ENCODE measurements at places on chromosomes 2 and 18.
A peak's percentile ranks its signal among the peaks of the same experiment; 100 is the strongest.

DNA sequence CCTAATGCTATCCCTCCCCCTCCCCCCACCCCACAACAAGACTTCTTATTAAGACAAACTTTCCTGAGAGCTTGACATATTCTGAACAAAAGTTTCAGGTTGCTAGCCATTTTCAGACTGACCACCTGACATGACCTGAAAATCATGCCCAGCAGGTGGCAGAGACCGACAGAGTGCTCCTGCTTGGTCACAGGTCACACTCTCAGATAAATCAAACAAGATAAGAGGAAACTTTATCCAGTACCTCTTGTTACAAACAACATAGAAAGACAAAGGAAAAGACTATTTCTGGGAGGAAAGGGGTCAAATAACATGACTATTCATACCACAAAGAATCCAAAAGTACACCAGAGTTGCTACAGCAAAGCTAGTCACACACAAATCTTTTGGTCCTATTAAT is 107.4 kb downstream of the TMEM200C start:
- no peak for DNase-seq

DNA sequence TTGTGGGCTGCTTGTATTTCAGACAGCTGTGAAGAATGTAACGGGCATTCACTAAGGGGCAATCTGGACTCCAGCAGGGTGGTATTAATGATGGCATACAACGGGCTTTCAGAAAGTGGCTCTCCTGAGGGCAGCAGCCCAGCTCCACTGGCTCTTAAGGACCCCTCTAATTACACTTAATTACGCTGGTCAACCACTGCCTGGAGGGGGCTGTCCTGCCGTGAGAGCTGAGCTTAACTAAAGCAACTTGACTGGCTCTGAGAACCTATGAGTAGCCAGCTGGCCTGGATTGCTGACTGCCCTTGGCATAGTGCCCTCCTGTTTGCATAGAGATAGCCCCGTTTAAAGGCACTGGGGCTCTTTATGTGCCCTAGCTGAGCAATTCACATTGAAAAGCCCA is 3.8 kb downstream of the LIPG start:
- DNase-seq: peak; percentile 36

GRCh38 chr2:72513011-72513410 is 312.8 kb downstream of the EXOC6B start:
- no peak for DNase-seq

DNA sequence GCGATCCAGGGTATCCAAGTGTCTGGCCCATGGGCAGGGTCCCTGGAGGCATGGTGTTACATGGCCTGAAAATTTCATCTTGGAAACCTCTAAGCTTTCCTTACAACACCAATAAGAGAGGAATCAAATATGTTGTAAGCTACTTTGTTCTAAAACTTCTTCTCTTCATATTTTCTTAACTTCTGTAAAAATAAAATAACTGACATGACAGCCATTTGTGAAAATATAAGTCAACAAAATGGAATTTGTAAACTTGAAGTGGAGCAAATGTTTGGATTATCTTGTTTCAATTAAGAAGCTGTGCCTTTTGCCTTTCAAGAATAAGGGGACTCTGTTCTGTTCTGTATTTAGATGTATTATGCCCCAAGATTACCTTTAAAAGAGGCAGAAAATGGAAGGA is 319.7 kb downstream of the LPIN1 start:
- DNase-seq: no peak

GRCh38 chr2:74261204-74261864 is 62.9 kb downstream of the MTHFD2 start:
- peak; percentile 27 for DNase-seq

GRCh38 chr2:198411936-198412335 is 607.5 kb downstream of the PLCL1 start:
- no peak for DNase-seq

- no peak for DNase-seq
Observed at GRCh38 chr2:36469106-36469477, 113.5 kb downstream of the CRIM1 start.

GRCh38 chr18:5463390-5463789 is 80.4 kb downstream of the EPB41L3 start:
- DNase-seq: peak; percentile 99

GRCh38 chr2:51706220-51706619 is 674.3 kb upstream of the NRXN1 start:
- no peak for DNase-seq

DNA sequence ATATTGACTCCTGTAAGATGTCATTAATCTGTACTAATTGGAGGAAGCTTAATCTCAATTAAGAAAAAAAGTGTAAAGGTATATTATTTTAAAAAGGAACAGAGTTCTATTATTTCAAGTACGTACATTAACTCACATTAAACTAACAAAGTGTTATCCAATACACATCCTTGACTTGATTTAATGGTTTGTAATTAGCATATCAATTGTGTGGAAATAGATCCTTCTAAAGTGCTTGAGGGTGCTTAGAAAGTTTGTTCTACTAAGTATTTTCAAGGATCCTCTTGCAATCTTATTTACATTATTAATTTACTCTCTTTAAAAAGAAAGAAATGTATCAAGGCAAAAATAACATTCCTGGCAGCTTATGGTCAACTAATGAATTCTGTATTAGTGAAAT is 720.3 kb downstream of the KCNJ3 start:
- DNase-seq: no peak

DNA sequence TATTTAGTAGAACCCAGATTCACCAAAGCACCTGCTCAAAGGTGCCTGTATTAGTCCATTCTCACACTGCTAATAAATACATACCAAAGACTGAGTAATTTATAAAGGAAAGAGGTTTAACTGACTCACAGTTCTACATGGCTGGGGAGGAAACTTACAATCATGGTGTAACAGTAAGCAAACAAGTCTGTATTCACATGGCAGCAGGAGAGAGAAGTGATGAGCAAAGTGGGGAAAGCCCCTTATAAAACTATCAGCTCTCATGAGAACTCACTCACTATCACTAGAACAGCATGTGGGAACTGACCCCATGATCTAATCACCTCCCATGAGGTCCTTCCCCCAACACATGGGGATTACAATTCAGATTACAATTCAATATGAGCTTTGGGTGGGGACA is 28.0 kb upstream of the DDX18 start:
- no peak for DNase-seq

DNA sequence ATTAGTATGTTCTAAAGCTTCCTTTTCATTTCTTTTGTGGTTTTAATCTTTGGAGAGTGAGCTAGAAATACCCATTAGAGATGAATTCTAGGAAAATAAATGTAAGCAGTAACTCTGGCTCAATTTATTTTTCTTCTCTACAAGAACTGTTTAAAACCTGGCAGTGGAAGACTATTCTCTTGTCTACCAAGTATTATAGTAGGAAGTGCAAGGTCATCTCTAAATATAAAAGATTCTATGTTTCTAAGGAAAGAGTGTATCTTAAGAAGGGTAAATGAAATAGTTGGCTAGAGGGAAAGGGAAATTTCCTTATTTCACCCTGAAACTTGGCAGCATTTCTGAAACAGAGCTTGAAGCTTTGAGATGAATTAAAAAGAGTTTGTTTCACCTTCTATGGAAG is 35.5 kb downstream of the PLCL1 start:
- no peak for DNase-seq

- DNase-seq: no peak
Observed at GRCh38 chr2:96180521-96180920, 28.1 kb downstream of the STARD7 start.

- peak; percentile 19 for DNase-seq
Observed at GRCh38 chr2:208092093-208092832, 32.1 kb downstream of the CRYGD start.

DNA sequence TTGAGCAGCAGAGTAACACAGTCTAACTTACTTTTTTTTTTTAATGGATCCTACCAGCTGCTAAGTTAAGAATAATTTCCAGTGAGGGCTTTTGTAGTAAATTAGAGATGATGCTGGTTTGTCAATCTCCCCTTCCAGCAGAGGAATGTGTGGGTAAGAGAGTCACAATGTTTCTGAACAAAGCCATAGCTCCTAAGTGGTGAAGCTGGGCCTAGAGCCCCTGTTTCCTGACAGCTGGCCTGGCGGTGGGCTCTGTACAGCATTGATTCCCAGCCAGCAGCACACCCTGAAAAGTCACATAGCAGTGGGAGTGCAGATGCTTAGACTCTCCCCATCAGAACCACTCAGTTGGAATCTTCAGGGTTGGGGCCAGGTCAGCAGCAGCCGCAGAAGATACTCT is 24.4 kb downstream of the CAPG start:
- no peak for DNase-seq

GRCh38 chr2:229879191-229879950 is 42.4 kb downstream of the TRIP12 start:
- no peak for DNase-seq

DNA sequence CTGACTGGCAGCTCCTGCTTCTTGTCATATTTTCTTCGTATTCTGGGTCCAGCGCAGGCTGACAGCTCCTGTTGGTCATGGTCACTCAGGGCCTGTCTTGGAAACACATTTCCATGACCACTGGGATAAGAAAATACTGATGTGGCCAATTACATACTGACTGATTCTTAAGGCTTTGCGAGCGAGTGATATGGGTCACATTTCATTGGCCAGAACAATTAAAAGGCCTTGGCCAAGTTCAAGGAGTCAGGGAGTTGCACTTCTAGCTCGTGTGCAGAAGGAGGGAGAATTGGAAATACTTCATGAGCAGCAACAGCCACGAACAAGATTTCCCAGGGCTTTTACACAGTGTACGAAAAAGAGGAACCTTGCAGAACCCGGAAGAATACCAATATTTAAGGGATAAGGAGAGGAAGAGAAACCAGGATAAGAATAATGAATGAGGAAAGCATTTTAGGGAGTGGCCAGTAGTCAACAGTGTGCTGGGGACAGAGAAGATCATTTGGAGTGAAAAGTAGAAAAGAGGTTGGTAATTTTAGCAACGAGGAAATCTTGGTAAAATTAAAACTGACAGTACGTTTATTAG is 149.5 kb downstream of the ATP9B start:
- no peak for DNase-seq

- no peak for DNase-seq
Observed at GRCh38 chr2:186852508-186852907, 3.5 kb upstream of the ZSWIM2 start.

GRCh38 chr2:37190290-37190689 is 1.8 kb upstream of the SULT6B1 start:
- DNase-seq: no peak

- DNase-seq: peak; percentile 58
Observed at GRCh38 chr2:193824474-193824873, 1629.7 kb upstream of the TMEFF2 start.

DNA sequence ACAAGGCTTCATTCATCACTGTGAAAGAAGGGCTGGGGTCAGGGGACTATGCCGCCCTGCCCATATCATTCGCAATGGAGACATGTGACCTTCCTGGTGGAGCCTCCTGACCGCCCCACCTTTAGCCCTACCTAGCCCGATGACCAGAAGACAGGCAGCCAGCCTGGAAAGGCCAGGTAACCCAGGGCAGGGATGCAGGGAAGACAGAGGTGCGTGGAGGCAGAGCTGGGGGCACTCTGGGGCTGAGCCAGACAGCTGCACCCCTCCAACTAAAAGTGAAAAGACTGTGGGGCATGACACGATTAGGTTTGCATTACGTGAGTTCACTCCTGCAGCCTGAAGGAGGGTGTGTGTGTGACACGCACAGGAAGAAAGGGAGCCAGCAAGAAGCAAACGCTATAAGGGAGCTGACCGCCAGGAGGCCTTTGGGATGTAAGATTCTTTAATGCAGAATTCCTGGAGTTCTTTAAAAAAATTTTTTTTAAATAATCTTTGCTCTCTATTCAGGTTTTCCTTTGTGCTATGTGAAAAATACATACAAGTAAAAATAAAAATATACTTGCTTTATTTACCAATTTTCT is 3.7 kb upstream of the HES6 start:
- DNase-seq: no peak

DNA sequence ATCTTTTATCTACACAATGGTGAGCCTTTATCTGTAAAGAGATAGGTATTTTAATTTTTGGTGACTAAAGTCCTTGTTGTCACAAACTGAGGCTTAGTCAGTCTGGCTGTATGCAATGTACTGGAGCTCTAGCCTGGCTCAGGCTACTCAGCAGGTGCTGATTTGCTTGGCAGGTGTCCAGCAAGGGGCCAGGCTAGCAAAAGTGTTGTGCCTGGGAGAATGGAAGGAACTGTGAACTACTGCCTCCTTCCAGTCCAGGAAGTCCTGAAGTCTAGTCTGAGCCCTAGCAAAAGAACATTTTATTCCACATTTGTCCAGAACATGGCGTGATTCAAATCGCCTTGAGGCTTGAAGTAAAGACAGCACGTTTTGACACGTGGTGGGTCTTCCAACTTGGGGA is 260.5 kb downstream of the CCDC85A start:
- peak; percentile 25 for DNase-seq

DNA sequence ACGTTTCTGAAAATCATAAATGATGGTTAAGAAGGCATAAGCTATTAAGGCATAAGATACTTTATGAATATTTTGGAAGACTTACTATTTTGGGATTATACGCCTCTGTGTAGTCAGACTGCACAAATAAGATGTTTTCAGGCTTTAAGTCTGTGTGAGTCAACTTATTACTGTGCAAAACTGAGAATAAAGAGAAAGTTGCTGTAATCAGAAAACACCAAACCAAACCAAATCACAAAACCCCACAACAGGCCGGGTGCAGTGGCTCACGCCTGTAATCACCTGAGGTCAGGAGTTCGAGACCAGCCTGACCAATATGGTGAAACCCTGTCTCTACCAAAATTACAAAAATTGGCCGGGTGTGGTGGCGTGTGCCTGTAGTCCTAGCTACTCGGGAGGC is 7.7 kb downstream of the CLK1 start:
- no peak for DNase-seq

DNA sequence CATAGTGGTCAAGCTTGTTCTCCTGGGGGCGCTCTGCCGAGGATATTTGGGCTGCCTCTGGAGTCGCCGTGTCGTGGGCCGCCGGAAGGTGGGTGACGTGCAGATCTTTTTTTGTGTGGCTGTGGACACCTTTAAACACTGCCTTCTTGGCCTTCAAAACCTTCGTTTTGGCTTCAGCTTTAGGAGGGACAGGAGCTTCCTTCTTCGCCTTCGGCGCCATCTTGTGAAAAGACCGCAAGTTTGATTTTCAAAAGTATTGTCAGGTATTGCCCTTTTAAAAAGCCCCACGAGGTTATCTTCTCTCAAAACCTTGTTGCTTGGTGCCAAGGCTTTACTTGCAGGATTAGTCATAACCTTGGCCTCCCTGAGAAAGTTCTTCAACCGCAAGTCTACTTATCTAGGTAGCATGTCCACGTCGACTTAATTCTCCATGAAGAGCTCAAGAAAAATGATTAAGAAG is 20.8 kb downstream of the LAMA3 start:
- DNase-seq: peak; percentile 56

GRCh38 chr2:105570757-105571156 is 171.9 kb upstream of the FHL2 start:
- DNase-seq: no peak

DNA sequence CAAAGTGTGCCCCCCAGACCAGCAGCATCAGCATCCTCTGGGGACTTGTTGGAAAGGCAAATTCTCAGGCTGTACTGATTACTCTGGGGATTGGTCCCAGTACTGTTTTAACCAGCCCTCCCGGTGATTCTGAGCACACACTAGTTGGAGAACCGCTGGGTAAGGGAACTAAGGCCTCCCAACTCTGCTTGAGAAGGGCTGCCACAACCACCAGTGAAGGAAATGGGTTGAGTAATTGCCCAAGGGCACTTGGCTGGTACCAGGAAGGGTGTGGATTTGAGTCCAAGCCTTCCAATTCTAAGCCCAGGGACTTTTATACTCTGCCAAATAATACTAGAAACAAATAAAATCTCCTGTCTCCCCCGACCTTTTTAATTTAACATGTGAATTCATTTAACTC is 219.9 kb downstream of the SETBP1 start:
- no peak for DNase-seq
